ENCODE measurements at places on chromosomes 16 and 17.

- DNase-seq = no peak
Measured at GRCh38 chr17:57319806-57320205, 63.5 kb downstream of the MSI2 start.

DNA sequence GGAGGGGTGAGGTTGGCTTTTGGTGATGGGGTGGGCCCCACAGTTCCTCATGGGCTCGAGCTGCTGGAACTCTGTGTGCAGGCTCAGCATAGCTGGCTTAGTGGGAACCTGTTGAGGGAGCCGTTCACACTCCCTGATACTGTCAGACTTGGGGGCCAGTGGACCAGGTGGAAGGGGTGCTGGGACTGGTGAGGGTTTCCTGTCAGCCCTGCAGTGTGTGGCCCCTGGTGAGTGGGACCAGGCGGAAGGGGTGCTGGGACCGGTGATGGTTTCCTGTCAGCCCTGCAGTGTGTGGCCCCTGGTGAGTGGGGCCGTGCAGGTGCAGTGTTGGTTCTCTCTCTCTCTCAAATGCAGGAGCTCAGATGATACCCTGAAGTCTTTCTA, 45.1 kb upstream of the ZNF750 start:
- DNase-seq = no peak

- peak; percentile 72 for DNase-seq
Measured at GRCh38 chr16:80058214-80058613, 457.7 kb upstream of the MAF start.

- DNase-seq = no peak
Measured at GRCh38 chr16:88569614-88569984, 604 bp upstream of the ZC3H18 start.

DNA sequence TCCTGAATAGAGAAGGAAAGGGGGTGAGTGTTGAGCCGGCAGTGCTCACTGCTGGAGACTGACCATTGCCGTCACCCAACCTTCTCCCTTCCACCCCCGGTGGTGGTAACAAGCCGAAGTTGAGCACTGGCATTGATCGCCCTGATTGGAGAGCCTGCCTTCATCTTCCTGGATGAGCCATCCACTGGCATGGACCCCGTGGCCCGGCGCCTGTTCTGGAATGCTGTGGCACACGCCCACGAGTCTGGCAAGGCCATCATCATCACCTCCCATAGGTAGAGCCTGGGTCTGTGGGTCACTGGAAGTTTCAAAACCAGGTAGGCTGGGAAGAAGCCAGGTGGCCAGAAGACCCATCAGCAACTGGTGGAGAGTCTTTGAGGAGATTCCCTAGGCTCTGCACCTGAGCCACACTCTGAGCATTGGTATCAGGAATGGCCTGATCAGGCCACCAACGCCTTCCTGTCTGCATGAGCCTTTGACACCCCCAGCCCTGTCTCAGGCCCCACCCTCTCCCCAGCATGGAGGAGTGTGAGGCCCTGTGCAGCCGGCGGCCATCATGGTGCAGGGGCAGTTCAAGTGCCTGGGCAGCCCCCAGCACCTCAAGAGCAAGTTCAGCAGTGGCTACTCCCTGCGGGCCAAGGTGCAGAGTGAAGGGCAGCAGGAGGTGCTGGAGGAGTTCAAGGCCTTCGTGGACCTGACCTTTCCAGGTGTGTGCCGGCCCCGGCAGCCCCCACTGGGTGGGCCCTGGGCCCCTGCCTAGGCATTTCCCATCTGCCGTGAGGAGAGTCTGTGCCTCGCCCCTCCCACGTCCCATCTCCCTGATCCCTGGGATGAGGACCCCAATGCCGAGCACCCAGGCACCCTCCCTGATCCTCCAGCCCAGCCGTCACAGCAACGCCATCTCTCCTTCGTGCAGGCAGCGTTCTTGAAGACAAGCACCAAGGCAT, 4.9 kb upstream of the CCNF start:
- no peak for DNase-seq

DNA sequence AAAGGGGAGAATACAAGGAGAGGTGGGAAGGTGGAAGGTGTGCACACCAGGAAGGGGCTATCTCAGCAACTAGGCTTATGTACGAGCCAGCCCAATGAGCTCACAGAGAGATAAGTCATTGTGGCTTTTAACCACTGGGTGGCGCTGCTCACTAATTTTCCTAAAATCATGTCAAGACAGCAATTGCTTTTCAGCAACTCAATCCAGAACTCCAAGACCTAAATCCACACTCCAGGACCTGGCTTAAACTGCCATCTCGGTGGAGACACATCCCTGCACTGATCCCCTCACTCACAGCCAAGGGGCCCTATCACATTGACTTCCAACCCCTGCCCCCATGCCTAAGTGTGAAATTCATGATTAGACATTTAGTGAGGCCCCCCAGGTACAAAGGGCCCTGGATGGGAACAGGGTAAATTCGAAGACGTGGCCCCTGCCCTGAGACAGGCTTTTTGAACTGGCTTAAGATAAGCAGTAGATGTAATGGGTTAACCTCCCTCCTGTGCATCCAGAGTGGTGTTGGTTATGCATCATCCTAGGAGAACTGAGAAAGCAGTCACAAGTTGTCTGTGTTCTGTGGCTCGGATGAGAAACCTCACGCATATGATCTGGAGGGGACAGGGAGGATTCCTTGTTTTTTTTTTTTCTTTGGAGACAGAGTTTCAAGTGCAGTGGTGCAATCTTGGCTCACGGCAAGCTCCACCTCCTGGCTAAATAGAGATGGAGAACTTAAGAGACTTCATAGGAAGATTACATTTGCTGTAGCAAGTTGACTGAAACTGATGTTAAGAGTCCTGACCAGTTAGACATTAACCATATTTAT, 11.5 kb downstream of the CCL16 start:
- peak; percentile 70 for DNase-seq

- no peak for DNase-seq
Measured at GRCh38 chr16:5025171-5025632, 8.5 kb downstream of the NAGPA start.

DNA sequence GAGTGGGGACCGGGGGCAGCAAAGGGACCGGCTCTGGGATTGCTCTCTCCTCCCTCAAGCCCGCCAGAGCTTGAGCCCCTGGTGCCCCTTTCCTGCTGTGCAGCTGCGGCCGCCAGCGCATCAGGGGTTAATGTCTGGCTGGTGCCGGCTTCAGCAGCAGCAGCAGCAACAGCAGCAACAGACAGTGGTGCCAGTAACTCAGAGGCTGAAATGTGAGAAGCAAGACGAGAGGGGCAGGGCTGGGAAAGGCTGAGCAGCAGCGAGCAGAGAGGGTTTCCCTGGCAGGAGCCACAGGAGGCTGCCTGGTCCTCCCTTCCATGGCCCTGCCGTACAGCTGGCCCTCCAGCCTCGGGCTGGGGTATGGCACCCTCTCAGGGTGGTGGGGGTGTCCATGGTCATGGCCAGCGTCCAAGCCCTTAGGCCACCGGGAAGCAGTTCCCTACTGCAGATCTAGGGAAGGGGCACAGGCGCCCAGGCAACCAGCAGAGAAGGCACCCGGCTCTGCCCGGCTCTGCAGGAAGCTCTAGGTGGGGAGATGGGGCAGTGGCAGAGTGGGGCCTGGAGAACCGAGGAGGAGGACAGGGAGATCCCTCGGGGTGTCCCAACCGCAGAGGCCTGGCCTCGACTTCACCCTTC, 21.1 kb upstream of the TFAP4 start:
- DNase-seq = peak; percentile 84

GRCh38 chr17:79988185-79988971, 47.3 kb downstream of the TBC1D16 start:
- DNase-seq = no peak

- no peak for DNase-seq
Measured at GRCh38 chr16:5580296-5580695, 482.7 kb upstream of the EEF2KMT start.

GRCh38 chr16:79163691-79164387, 436.7 kb downstream of the MAF start:
- no peak for DNase-seq

DNA sequence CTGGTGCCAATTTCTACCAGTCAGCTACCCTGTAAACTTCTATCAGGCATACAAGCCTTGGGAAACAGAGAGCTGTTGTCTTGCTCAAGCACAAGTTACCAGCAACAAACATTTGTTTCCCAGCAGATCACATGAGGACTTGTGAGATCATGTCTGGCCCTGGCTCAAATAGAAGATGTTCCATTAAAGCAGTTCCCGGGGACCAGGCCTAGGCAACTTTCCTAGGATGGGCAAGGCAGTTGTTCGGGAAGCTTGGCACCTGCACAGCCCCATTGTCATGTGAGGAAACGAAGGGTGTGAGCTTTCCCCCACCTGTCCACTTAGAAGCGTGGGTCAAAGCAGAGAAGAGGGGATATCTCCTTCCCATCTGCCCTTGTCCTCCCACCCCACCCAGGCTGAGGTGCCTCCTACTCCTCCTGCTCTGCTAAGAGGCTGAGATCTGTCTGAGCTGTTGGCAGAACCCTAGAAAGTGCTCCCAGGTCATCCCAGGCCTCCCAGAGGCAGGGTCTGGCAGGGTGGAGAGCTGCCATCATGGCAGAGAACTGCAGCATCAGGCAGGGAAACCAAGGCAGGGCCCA, 11.2 kb upstream of the SLC47A2 start:
- DNase-seq = no peak

GRCh38 chr16:58842746-58843145, 108.6 kb upstream of the GOT2 start:
- DNase-seq = no peak

- no peak for DNase-seq
Measured at GRCh38 chr17:78726513-78726912, 55.6 kb downstream of the CYTH1 start.

GRCh38 chr17:79038545-79039135, 14.7 kb downstream of the C1QTNF1 start:
- DNase-seq = no peak

- no peak for DNase-seq
Measured at GRCh38 chr17:57495771-57496170, 239.4 kb downstream of the MSI2 start.

GRCh38 chr17:79023886-79024771, at the start of gene C1QTNF1:
TSS of gene C1QTNF1 (plus strand) at chr17:79024169. CDS start at chr17:79043969, 19,800 bp downstream.
- DNase-seq = no peak

All from SK-N-DZ (cell line).